ENCODE measurements at places on chromosomes 1 and 21.

- DNase-seq, result no peak
Measured at GRCh38 chr1:19656134-19656779, 8.4 kb upstream of the HTR6 start.

- DNase-seq, result no peak
Measured at GRCh38 chr1:245279346-245279745, 124.6 kb downstream of the KIF26B start.

- peak; percentile 65 for DNase-seq
Measured at GRCh38 chr1:150995896-150996295, 10.8 kb downstream of the MINDY1 start.

- DNase-seq, result no peak
Measured at GRCh38 chr1:23568608-23569383, 9.5 kb upstream of the ID3 start.

DNA sequence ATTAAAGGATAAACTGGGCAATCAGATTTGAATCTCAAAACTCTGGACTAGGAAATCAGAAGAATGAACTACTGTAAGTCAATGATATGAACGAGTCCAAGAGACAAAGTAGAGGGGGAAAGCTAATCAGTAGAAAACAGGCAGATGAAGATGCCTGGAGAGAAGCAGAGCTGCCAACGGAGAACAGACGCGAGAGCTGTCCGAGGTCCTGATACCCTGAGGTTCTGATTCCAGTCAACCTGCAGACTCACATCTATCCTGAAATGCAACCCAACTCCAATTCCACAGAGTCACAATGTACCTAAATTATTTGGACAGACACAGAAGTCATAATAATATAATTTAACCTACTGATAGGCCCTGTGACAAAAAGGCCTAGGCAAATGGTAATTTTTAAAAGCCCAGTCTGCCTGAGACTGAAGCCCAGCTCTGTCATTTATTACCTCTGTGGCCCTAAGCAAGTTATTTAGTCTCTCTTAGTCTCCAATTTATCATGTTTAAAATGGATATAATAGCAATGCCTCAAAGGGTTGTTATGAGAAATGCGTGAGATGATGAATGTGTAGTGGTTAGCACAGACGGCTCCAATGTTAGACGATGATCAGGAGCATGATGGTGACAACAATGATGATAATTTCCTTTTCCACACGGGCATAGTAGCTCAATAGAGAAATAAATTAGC lies 33.4 kb downstream of the RGS7 start:
- no peak for DNase-seq

GRCh38 chr21:44423941-44424607 lies 31.2 kb upstream of the LRRC3 start:
- DNase-seq, result no peak

GRCh38 chr21:42232176-42232825 lies 13.4 kb downstream of the ABCG1 start:
- no peak for DNase-seq
